ENCODE measurements at places on chromosomes 7 and 10.

- no peak for DNase-seq
Observed at GRCh38 chr10:123519861-123520260, 146.3 kb upstream of the GPR26 start.

- peak; percentile 80 for DNase-seq
Observed at GRCh38 chr10:51231754-51232153, 157.5 kb downstream of the PRKG1 start.

- DNase-seq: no peak
Observed at GRCh38 chr7:26451997-26452396, 160.3 kb downstream of the SNX10 start.

GRCh38 chr7:20021831-20022230 lies 195.4 kb downstream of the MACC1 start:
- DNase-seq: no peak

DNA sequence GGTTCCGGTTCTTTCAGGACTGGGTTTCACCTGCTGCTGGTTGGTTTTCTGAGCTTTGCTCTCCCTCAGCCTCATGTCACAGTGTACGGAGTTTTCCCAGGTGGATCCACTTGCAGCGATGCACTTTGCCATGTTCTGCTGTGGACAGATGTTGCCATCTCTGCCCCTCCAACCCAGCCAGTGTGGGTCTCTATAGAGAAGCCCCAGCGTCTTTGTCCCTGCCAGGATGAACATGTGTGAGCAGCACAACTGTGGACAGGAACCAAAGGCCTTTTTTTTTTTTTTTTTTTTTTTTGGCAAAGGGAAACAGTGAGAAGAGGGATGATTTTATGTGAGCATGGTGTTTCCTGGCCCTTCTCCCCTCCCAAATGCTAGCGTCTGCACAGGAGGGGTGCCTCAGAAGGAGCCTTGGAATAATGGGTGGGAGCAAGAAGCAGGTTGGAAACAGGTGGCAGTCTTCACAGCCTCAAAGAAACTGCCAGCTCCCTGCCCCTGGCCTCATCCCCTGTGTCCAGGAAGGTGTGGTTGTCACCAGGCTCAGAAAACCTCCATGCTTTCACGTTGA lies 106.5 kb downstream of the RPS24 start:
- no peak for DNase-seq

GRCh38 chr10:97011397-97011796 lies 174.4 kb downstream of the SLIT1 start:
- DNase-seq: no peak

GRCh38 chr10:7015457-7015856 lies 395.4 kb downstream of the SFMBT2 start:
- no peak for DNase-seq

DNA sequence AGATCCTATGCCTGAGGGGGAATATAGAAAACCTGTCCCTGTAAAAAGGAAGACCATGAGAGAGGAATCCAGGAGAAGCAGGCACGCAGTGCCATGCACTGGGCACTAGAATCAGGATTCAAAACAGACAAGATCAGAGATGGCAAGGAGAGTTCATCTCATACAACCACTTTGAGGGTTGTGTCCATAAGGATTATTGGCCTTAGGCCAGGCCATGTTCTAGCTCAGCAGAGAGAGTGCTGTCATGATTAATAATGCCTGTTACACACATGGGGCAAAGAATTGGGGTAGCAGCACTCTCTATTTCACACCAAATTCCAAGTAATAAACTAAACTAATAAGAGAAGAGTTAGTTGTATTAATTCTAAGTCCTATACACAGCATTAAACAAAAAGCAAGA lies 29.1 kb downstream of the EZH2 start:
- DNase-seq: no peak

GRCh38 chr10:76051007-76051936 lies 619.8 kb downstream of the LRMDA start:
- no peak for DNase-seq

- peak; percentile 55 for DNase-seq
Observed at GRCh38 chr10:36675458-36675880, 449.9 kb upstream of the ANKRD30A start.

GRCh38 chr7:19772841-19773760 lies at the start of gene TMEM196:
Gene TMEM196, minus strand, starts transcription at chr7:19773617. Its CDS starts 921 bp downstream, at chr7:19772696.
- peak; percentile 5 for DNase-seq

- no peak for DNase-seq
Observed at GRCh38 chr10:107275806-107276205, 111.3 kb upstream of the SORCS1 start.

- no peak for DNase-seq
Observed at GRCh38 chr7:15433151-15433550, 128.7 kb downstream of the AGMO start.

GRCh38 chr7:37901236-37901827 lies 15.3 kb downstream of the SFRP4 start:
- peak; percentile 24 for DNase-seq

GRCh38 chr7:122217125-122217524 lies 73.1 kb upstream of the AASS start:
- no peak for DNase-seq

- DNase-seq: no peak
Observed at GRCh38 chr10:89466599-89467035, 52.2 kb downstream of the IFIT5 start.

DNA sequence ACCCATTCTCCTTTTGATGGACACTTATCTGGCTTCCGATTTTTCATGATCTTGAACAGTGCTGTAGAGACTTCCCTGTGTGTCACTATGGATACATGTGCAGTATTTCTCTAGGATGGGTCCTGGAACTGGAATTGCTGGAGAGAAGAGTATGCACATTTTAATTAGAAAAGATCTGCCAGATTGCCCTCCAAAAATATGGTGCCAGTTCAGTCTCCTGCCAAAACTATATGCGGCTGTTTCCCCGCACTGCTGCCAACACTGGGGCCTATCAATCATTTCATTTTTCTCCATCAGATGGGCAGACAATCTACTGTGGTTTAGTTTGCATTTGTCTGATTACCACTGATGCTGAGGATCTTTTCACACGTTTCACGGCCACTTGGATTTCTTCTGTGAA lies 105.0 kb downstream of the SH2D4B start:
- DNase-seq: no peak

GRCh38 chr10:110002801-110003523 lies 4.8 kb upstream of the ADD3 start:
- DNase-seq: no peak
